GF-D8 (cell line): ENCODE measurements at places on chromosomes 7 and 10.

DNA sequence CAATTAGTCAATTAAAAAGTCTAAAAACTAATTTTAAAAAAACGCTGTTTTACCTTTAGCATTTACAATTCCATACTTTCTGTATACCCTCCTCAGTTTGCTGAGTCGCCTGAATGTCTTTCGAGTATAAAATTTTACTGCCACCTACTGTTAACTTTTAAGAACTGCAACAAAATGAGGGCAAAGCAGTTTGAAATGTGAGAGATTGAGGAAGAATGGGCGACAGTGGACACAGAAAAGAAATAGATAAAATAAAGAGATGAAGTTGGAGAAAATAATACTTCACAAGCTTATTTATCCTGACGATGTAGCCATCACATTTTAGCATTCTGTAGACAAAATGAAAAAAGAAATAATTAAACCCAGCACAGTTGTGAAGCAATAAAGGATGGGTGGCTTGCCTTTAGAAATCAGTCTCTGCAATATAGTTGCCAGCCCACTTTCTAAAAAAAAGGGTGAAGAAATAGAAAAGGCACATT is 110.8 kb upstream of the PTN start:
- no peak for DNase-seq

- DNase-seq, result no peak
Measured at GRCh38 chr7:29255906-29256692, 61.5 kb downstream of the CHN2 start.

DNA sequence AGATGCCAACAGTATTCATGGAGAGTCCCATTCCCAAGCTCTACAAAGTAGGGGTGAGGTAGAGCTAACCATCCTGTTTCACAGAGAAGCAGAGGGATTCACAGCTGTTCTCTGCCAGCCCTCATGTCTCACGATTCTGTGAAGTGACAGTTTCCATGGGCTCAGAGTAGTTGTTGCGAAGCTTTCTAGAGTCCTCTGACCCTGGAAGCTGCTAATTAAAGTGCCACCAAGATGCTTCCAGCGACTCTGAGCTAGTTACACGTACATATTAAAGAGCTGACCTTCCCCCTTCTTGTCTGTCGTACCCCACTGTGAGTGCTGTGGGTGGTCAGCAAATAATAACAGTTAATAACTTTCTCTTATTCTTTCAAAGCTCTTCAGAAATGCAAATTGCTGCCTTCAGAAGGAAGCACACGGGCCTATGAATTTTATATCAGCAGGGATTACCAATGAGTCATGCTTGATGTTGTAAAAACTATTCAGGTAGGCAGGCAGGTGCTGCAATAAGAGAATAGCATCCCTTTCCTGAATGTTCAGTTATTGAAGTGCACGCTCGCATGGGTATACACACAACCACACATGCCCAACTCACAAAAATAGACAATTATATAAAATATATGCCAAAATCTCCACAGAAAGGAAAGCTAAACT is 34.1 kb downstream of the DNAJB9 start:
- no peak for DNase-seq

- no peak for DNase-seq
Measured at GRCh38 chr10:128062331-128062880, 63.8 kb downstream of the MKI67 start.

DNA sequence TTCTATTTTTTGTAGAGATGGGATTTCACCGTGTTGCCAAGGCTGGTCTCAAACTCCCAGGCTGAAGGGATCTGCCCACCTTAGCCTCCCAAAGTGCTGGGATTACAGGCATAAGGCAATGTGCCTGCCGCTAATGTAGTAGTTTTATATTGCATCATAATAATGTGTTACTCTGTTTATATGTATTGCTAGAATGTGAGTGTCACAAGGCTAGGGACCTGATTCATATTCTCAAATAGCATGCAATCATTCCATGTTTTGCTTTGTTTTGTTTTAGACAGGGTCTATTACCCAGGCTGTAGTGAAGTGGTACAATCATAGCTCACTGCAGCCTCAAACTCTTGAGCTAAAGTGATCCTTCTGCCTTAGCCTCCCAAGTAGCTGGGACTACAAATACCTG is 13.5 kb downstream of the CCL26 start:
- no peak for DNase-seq

DNA sequence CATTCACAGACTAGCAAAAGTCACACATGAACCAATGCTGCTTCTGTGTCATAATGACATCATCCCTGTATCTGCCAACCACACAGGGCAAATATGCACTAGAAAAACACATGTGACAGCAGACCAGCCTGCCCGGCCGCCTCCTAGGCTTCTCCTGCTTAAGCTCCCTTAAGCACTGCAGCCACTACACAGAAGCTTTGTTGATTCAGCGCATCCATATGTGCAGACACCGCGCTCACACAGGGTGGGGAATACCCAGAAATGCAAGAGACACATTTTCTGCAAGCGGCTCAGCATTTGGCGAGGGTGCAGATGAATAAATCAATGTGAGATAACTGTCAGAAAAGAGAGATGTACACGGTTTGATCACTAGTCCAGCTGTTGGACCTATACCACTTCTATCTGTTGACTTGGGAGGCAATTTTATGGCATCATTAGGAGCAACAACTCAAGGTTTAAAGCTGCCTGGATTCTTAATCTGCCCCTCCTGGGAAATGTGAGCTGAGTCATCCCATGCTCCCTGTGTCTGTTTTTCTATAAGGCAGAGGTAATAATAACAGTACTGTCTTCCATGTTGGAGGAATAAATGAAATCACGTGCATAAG is 33.4 kb downstream of the CPXM2 start:
- DNase-seq, result no peak

- no peak for DNase-seq
Measured at GRCh38 chr7:155032978-155033377, 30.1 kb upstream of the PAXIP1 start.

DNA sequence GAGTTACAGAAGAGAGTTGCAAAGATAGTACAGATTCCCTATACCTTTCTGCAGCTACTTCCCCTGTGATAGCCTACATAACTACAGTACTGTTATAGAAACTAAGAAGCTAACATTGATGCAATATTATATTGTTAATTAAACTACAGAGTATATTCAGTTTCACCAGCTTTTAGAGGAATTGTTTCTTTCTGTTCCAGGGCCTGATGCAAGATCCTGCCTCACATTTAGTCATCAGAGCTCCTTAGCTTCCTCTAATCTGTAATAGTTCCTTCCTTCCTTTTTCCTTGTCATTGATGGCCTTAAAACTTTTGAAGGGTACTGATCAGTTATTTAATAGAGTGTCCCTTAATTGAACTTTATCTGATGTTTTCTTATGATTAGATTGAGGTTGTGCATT is 56.8 kb downstream of the SDHAF3 start:
- DNase-seq, result peak; percentile 70

GRCh38 chr10:86355571-86356038 is 11.0 kb downstream of the GRID1 start:
- peak; percentile 67 for DNase-seq

DNA sequence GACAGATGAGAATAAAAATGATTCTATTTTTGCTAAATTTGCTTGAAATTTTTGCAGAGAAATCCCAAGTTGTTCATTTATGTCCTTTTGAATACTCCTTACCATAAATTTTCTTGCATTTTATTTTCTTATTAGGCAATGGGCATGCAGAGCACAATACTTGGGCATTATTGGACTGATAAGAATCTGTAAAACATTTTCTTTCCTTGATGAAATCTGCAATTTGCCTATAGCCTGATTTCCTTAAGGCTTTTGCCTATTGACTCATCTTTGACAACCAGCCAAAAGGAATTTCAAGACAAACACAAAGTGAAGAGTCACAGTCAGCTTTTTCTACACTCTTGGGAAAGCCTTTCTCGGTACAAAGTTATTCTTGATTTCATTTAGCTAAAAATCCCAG is 30.5 kb upstream of the GNAT3 start:
- no peak for DNase-seq

DNA sequence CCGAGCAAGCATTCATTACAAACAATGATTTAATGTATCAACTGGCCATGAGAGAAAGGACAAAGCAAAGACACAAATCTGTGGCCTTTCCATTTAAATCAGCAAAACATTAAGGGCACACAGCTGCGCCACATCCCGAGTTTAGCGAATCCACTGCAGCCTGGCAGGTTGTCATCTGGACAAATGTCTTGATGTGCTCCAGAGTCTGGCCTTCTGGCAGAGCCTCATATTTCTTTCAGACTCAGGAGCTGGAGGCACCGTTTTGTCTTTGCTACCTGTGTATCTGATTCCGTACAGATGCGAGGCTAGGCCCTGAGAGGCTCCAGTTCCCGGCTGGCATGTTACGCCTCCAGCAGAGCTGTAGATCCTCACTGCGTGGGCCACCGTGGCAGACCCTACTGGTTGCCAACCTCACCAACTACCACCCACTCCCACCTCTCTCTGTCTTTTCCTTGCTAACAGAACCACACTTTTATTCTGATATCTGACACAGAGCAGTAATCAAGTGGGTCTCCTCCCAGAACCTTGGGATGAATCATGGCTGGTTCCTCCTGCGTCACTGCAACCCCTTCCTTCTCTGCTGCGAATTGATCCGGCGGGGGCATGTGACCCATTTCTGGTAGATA is 40.9 kb upstream of the EFCAB10 start:
- DNase-seq, result no peak

GRCh38 chr10:23399701-23400144 is 39.2 kb upstream of the OTUD1 start:
- DNase-seq, result no peak
